WTC11 (cell line): ENCODE measurements at places on chromosomes 1 and 21.

- DNase-seq: no peak
Observed at GRCh38 chr1:156596426-156596825, 4.8 kb downstream of the NAXE start.

- no peak for DNase-seq
Observed at GRCh38 chr1:223423641-223424233, 30.5 kb downstream of the CCDC185 start.

GRCh38 chr1:17251246-17251645, 2.3 kb downstream of the PADI3 start:
- no peak for DNase-seq

GRCh38 chr1:39789571-39790110, 976 bp upstream of the BMP8B start:
- DNase-seq: peak; percentile 42
